ENCODE measurements at places on chromosomes 6 and 20.

DNA sequence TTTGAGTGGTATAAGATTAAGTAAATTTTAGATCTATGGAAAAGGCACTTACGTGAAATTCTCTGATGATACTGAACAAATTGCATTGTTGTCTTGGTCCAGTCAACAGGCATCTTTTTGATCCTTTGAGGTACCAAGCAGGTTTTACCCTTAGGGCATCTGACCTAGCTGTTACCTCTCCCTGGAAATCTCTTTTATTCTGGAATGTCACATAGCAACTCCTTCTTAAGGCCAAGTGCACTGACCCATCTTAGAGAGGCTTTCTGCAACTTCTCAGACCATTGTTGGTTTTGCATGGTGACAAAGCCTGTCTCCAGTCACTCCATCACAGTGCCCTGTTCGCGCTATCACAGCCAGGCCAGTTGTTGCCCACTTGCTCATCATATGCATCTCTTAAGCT lies 42.0 kb downstream of the TPD52L1 start:
- no peak for DNase-seq

- no peak for DNase-seq
Measured at GRCh38 chr6:167266830-167267555, 24.1 kb upstream of the UNC93A start.

GRCh38 chr6:151445482-151445881 lies 6.4 kb downstream of the RMND1 start:
- DNase-seq, result peak; percentile 86

GRCh38 chr6:113574147-113574546 lies 283.0 kb upstream of the MARCKS start:
- no peak for DNase-seq

GRCh38 chr6:144065213-144065660 lies 30.1 kb downstream of the SF3B5 start:
- peak; percentile 1 for DNase-seq

- DNase-seq, result no peak
Measured at GRCh38 chr20:56953048-56953586, 313.3 kb downstream of the BMP7 start.

GRCh38 chr20:35629427-35630145 lies 14.0 kb downstream of the SPAG4 start:
- no peak for DNase-seq

DNA sequence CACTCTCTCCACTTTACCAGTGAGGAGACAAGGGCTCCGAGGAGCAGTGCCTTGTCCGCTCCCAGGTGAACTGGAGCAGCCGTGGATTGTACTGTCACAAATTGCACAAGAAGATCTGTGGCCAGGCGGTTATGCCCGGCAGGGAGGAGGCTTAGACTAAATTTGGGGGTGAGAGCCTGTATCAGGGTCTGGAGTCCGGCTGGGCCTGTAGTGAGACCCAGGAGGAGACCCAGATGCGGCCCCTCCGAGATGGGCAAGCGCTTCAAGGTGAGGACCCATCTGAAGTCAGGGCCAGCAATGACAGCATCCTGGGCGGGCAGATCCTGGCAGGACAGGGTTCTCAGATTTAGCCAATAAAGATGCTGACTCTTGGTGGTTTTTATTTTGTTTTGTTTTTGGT lies 27.6 kb downstream of the BANF2 start:
- no peak for DNase-seq

DNA sequence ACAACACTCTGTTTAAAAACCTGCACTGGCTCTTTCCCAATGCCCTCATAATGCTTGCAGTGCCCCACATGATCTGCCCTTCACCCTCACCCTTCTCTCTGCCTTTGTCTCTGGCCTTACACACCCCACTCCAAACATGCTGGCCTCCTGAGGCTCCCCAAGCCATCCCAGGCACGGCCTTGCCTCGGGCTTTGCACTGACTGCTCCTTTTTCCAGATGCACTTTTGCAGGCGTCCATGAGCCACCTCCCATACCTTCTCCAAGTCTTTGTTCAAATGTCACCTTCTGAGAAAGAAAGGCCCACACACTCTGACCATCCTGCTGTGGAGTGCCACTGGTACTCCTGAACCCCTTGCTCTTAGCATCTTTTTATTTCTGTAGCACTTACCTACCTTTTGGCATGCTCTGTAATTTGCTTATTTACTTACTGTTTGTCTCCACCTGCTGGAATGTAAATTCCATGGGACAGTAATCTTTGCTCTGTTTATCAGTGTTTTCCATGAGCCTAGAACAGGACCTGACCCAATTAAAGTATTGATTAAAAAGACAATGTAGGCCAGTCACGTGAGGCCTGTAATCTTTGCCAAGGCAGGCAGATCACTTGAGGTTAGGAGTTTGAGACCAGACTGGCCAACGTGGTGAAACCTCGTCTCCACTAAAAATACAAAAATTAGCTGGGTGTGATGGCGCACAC lies 30.7 kb downstream of the GFRA4 start:
- DNase-seq, result no peak

DNA sequence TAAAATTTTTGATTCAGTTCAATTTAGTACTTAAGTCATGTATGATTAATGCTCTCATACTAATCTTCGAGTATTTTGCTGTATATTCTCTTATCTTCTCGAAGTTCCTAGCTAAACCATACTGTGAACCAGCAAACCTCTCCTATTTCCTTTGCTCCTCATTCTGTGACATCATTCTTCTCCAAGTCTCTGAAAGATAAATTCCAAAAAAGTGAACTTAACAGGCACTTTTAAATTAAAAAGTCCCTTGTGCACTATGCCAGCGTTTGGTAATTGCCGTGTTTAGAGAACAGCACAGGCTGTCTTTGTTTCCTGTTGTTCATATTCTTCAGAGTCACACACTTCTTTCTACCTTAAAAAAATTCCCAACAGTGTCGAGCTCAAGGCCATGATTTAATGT lies 188.4 kb upstream of the PHACTR1 start:
- no peak for DNase-seq

DNA sequence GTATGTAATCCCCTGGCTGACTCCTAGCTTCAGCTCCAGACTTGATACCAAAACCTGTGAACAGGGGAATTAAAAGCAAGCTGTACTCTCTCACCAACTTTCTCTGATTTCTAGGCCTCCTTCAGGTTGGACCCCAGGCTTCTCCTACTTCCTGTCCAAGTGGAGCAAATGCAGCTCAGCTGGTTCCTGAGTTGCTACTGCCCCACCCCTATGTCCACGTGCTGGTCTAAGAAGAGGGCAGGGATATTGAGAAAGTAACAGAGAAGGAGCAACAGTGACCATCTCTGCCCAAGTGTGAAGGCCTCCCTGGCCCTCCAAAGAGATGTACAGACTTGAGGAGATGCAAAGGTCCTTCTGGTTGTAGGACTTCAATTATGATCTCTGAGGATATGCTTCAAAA lies 188.3 kb upstream of the MCHR2 start:
- no peak for DNase-seq

DNA sequence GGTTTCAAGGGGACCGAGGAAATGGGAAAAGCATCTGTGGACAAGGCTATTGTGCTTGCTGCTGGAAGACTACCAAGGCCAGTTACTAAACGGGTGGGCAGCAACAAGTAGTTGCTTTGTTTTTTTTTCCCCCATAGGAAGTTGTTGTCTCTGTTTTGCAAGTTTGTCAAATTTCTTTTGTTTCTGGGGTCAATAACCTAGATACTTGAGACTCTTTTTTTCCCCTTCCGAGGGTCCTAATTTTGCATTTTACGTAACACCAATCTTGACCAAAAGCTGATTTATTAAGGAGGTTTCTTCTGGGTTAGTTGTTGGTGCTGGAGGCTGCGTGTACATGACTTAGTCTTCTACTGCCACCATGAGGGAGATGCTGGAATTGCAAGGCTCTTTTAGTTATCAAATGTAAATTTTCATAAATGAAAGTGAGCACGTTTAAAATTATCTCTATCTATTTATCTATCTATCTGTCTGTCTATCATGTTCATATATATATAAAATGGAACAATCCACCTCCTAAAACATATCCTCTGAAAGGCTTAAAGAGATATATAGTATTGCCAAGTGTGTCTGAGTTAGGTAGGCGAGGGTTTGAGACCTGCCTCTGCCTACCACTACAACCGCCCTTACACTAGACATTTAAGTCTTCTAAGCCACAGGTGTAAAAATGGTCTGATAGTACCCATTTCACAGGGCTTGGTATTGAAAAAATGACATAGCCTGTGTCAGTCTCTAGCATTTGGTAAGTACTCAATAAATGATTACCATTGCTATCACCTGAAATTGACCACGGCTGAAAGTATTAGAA lies 60.2 kb downstream of the GCLC start:
- peak; percentile 79 for DNase-seq

DNA sequence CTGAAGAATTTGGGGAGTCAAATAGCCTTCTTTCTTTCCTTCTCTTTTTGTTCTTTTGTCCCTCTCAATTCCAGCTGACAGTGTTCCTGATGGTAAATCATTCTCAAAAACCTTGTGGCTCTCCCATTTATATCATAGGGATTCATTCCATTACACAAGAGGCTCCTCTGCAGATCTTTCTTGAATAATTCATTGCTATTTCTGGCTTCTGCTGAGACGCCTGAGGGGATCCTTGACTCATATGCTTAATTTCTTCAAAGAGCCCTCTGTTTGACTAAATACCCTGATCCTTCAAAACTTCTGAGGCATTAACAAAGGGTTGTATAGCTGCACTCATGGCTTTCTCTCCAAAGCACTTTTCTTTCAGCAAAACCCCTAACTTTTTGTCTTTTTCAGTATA lies 289.3 kb downstream of the FARS2 start:
- no peak for DNase-seq

DNA sequence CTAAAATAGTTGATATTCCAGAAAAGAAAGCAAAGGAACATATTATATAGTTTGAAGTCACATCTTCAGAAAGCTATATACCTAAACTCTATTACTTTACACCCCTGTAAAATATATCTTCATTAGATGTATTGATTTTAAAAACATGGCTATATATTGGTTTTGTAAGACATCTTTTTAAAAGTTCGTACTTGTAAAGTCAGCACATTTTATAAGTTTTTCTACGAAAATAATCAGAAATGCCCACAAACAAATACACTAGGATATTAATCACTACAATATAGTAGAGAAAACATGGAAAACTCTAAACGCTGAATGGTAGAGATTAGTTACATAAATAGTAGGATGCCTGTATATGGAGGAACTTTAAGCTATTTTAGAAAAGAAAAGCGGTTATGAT lies 52.9 kb downstream of the RNF217 start:
- DNase-seq, result no peak

DNA sequence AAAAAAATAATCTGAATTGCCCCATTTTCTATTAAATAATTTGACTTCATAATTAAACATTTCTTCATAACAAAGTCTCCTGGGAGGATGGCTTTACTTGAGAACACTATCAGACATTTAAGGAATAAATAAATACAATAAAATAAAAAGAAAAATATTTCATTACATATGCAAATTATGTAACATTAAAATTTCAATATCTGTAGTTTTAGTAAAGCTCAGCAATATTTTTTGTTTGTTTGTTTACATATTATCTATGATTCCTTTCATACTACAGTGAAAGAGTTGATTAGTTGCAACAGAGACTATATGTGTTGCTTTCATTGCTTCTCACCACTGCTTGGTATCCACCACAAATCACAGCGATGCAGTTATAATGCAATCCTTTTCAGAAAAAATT lies 474.9 kb upstream of the GJE1 start:
- DNase-seq, result no peak

- peak; percentile 56 for DNase-seq
Measured at GRCh38 chr6:38542031-38542430, 97.7 kb downstream of the BTBD9 start.

GRCh38 chr6:92485487-92485886 lies 933.9 kb downstream of the EPHA7 start:
- DNase-seq, result no peak

DNA sequence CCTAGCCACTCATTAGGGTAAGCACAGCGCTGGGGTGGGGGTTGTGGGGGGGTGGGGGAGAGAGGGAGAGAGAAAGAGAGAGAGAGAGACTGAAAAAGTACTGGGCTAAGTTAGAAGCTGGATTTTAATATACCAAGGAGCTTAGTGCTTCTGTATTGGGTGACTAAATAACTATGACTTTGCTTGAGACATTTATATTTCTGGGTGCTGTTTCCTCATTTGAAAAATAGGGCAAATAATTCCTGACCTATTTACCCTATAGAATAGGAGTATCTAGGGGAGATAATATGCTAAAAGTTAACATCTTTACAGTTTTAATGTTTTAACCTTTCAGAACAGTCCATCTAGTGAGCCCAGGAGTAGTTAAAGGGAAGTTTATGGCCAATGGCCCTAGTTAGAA lies 7.7 kb downstream of the NKAIN2 start:
- DNase-seq, result no peak

GRCh38 chr20:8757146-8757545 lies 311.7 kb upstream of the PLCB4 start:
- no peak for DNase-seq

- DNase-seq, result no peak
Measured at GRCh38 chr20:8132484-8133309, 631 bp downstream of the PLCB1 start.

DNA sequence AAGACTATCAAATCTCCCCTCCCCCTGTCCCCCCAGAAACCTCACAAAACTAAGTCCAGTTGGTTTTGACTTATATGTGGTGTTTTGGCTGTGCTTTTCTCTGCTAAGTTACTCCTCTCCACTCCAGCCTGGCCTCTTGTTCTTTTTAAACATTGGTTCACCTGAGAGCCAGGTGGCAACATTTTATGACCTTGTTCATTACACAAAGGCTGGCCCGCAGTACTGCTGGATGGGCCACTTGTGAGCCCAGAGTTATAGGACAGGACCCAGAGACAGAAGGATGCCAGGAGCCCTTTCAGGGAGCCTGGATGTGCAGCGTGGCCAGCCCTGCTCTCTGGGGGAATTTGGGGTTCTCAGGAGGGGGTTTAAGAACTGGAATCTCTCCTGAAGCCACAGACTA lies 90.0 kb downstream of the RAMACL start:
- DNase-seq, result no peak

DNA sequence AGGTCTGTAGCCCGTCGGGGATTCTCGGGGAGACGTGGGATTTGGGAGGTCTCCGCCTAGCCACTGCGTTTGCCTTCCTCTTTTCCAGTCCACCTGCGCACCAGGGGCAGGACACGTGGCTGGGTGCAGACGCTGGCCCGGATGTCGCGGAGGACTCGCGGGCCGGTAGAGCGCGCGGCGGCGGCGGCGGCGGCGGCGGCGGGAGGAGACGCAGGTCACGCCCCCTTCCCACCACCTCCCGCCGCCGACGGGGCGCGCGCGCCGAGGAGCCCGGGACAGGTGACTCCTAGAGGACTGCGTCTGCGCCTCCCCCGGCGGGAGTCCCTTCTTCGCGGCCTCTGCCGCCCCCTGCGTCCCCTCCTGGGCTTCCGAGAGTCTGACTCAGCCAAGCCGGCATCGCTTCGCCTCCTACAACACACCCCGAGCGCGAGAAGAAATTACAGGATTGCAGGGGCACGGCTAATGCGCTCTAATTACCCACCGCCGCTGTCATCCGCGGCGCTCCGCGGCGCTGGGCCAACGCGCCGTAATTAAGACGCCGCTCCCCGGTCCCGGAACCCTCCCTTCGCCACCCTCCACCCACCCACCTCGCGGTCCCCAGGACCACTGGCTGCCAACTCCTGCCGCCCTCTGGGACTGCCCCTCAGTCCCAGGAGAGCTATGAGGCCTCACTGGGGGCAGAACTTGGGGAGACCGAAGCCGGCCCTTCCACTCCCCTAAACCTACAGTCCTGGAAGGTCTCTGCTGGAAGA lies 124.5 kb downstream of the MRPL14 start:
- peak; percentile 87 for DNase-seq

GRCh38 chr20:43323592-43323991 lies 133.9 kb upstream of the PTPRT start:
- DNase-seq, result no peak

All from astrocyte of the hippocampus (primary cell).